Large intestine (tissue), 12 donors: ENCODE measurements at places on chromosomes 16 and 17.

GRCh38 chr16:79933603-79934002 is 333.1 kb upstream of the MAF start:
- DNase-seq: no peak

DNA sequence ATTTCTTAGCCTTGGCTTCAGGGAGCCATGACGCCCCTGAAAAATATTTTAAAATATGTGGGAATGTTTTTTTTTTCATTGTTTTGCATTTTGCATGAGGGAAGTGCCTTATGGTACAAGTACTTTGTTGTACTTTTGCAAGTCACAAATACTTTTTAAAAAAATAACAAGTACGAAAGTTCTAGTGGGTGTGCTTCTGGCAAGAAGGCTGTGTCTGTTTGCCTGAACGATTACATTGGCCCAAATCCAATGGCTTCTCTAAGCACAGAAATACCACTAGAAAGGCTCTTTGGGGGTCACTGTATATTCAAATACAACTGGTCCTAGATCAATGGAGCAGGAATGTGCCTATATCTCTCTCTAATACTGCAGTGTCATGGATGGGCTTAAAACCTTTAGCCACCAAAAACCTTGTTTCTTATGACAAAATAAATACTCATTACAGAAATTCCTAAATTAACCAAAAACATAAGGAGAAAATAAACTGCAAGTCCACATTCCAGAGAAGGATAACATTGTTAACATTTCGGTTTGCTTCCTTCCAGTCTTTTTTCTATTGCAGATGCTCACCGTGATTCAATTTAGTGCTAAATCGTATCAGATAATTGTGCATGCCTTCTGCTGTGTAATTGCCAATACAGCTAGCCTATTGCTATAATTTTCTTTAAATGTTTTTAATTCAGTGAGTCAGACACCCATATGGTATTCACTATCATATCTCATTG is 97.4 kb downstream of the VAT1L start:
- DNase-seq: no peak

- no peak for DNase-seq
These were observed 2282.1 kb downstream of the TP53TG3F start for GRCh38 chr16:35741546-35741945.

DNA sequence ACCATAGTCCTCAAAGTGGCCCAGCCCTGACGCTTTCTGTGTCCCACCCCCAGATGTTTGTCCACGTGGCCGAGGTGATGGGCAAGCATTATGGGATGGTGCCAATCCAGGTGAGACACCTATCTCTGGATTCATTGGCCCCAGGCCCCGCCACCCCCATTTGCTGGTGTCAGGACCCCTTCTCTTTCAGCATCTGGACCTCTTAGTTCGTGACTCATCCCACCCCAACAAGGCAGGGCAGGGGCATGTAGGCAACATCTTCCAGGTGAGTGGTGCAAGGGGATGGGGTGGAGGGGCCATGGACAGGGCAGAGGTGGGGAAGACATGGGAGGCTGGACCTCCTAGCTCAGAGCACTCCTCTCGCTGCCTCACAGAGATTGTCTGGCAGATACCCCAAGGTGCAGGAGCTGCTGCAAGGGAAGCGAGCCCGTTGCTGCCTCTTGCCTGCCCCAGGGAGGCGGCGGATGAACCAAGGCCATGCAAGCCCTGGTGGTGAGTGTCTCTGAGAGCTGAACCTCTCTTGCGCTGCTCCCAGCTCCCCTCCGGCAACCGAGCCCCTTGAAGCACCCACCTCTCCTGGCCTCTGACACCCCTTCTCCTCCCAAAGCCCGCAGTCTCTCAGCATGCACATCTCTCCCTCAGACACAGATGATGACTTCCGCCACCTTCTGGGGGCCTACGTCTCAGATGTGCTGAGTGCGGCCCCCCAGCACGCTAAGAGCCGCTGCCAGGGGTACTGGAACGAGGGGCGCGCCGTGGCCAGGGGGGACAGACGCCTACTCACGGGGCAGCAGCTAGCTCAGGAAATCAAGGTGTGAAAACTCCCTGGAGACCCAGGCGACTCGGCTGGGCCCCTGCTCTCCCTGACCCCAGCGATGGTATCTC is 3.6 kb downstream of the RNF112 start:
- no peak for DNase-seq

GRCh38 chr16:19555938-19556771 is 652 bp downstream of the VPS35L start:
- peak; percentile 8 for DNase-seq

DNA sequence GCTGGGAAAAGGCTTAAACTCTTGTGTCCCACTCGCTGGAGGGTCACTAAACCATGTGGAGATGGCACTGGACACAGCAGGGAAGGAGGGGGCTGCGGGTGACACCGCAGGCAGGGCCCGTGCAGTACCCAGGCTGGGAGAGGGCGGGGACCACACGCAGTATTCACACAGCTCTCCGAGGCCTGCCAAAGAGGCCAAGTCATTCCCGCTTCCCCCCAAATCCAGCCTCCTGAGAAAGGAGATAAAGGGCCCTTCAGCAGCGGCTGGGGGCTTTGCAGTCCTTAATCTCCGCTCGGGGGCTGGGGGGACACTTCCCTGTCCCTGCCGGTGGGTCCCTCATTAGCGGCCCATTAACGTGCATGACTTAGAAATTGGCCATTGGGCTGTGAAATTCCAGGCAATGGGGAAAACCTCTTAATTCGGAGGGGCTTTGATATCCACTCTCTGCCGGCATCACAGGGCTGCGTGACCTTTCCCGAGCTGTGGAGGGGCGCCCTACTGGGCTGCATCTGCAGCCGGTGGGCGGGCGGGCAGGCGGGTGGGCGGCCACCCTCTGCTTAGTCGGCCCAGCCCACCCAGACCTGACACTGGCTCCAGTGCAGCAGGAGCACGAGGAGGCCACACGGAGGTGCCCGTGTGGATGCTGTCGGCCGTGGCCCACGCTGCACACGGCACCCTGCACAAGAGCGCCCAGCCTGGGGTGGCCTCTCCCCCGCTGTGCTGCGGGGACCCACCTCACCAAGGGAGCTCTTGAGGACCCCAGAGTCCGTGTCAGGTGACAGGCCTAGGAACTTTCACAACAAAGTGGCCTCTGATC is 2.6 kb upstream of the SLC38A8 start:
- DNase-seq: no peak

DNA sequence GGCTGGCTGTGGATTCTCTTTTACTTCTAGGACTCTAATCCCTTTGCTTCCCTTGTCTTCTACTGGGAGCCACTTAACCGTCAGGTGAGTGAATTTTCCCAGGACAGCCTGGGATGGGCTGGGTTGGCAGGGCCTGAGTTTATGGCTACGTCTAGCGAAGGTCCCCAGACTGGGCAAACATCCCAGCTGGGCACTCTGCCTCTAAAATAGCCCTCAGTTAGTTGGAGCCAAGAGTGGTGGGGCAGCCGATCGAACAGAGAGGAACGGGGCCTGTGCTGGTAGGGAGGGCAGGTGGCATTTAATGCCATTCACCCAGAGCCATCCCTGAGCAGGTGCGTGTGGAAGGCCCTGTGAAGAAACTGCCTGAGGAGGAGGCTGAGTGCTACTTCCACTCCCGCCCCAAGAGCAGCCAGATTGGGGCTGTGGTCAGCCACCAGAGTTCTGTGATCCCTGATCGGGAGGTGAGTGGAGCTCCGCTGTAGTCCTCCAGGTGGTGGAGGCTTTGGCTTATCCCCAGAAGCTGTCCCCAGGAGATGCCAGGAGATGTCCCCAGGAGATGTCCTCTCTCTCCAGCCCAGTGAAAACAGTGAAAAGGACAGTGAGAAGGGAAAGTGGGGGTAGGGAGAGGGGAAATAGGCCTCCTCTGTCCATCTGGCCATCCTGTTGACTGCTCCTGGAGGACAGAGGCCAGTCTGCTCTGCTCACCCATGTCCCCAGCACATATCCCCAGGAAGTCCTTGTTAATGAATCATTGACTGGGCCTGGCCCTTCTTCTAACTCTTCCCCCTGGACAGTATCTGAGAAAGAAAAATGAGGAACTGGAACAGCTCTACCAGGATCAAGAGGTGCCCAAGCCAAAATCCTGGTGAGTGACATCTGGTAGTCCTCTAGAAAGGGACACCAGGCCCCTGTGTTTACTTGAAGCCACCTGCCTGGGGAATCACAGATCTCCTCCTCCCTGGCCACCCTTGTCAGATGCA is 4.4 kb downstream of the PNPO start:
- no peak for DNase-seq

- DNase-seq: no peak
These were observed 14.6 kb downstream of the CYLD start for GRCh38 chr16:50756473-50756872.
